Naive thymus-derived CD4-positive, alpha-beta T cell (primary cell): ENCODE measurements at places on chromosomes 7 and 10.

DNA sequence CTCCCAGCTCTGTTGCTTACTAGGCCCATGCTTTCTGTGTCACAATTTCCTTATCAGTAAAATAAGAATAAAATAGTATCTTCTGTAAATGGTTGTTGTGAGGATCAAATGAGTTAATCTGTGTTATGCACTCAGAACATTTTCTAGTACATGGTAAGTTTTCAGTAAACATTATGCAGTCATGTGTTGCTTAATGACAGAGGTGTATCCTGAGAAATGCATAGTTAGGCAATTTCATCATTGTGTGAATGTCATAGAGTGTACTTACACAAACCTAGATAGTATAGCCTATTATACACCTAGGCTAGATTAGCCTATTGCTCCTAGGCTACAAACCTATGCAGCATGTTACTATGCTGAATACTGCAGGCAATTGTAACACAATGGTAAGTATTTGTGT, 4.4 kb downstream of the PTTG1IP2 start:
- no peak for DNase-seq

DNA sequence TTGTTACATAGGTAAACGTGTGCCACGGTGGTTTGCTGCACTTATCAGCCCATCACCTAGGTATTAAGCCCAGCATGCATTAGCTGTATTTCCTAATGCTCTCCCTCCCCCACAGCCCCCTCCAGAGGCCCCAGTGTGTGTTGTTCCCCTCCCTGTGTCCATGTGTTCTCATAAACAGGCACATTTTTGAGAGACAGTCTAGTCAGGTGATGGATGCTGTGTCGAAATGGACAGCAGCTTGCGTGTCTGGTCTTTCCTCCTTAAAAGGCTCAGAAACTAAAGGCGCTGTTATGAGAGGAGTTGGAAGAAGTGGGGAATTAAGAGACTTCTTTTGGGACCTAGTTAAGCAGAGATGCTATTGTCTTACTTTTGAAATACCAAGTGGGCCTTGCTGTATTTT, 296.0 kb downstream of the BBS9 start:
- DNase-seq = no peak

GRCh38 chr10:123636598-123637325, 29.4 kb upstream of the GPR26 start:
- DNase-seq = no peak

GRCh38 chr7:122692769-122693309, 6.1 kb downstream of the RNF133 start:
- DNase-seq = no peak

- no peak for DNase-seq
These were observed 10.5 kb downstream of the ADRA2A start for GRCh38 chr10:111087331-111087756.

DNA sequence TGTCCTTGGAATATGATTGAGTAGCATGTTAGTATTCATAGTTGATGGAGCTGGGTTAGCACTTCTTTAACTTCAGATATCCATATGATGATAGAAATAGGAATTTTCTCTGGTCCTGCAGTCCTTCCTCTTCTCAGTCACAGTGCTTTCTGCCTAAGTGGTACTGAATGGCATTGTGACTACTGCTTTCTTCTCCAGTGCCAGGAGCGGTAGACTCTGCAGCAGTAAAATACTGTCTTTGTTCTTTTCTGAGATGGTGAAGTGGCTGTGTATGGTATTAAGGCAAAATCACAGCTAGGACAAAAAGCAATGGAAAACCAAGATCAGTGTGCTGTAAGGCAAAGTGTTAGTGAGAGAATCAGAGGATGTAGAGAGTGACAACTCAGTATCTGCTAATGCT, 46.6 kb downstream of the C1GALT1 start:
- no peak for DNase-seq

DNA sequence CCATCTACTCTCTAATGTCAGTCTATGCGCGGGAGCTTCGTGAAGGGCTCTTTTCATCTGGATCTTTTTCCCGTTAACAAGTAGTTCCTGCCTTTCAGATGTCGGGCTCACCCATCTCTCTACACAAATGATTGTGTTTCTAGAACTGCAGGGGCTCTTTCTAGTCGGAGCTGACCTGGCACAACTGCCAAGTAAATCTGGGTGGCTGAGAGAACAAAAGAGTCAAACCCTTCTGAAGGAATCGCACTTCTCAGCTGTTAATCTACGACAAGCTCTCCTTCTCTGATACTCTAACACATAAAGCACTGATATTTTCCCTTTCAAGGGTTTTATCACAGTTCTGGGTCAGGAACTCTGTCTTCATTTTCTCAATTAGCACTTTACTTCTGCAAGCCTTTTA, 144.7 kb downstream of the NRP1 start:
- no peak for DNase-seq

- DNase-seq = no peak
These were observed 882 bp downstream of the PDCD11 start for GRCh38 chr10:103397191-103397825.

DNA sequence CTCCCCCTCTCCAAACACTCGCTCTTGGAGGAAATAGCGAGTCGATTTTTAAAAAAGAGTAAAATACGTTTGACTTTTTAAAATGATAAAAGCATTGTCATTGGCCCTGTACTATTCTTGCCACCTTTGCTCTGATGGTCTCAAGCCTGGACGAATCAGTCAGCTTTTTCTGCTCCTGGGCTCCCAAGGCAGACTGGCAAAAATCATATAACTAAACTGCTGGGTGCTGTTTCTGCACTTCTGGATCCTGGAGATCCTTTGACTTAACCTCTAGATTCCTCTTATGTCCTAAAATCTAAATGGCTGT, 1.8 kb downstream of the TPST1 start:
- DNase-seq = no peak

GRCh38 chr7:100861616-100861985, 5.6 kb upstream of the TRIP6 start:
- DNase-seq = no peak

DNA sequence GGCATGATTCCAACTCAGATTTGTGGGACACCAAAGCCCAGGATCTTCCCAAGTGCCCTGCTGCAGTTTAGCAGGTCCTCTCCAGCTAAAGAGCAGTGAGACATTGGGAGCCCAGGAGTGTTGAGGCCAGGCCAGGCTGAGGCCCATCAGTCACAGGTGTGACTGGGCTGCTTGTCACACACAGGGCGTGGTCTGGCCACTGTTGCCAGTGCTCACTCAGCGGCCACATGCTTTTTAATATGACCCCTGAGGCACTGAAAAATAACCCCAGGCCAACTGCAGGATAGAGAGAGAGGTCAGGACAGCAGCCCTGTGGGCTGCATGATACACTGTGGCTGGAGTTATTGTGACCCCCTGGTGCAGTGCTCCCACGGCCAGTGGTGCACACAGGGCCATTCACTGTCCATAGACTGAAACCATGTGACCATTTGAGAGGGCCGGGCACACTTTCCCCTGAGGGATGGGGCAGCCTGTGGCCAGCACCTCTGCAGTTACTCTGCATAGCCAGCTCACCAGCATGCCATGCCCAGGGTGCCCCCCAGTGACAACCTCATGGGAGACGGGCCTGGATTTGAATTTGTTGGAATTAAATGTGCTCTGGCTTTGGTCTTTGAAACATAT, 4.2 kb downstream of the GDF2 start:
- no peak for DNase-seq

DNA sequence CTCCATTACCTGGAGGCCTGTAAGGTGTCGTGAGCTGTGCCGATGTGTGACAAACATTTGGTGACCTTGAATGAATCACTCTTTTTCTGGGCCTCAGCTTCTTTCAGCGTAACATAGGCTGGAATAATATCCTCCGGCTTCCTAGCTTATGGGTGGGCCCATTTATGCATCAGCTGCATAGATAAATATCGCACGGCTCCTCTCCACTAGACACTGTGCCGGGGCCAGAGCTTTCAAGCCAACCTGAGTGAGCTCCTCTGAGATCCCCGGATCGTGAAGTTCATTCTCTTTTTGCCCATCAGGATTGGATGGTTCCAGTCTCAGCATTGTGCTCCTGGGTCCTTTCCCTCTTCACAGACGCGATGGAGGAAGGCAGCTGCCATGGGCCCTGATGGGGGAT, 574.3 kb upstream of the FOXK1 start:
- no peak for DNase-seq

- DNase-seq = no peak
These were observed 221.6 kb upstream of the SEMA3E start for GRCh38 chr7:83870515-83870914.

DNA sequence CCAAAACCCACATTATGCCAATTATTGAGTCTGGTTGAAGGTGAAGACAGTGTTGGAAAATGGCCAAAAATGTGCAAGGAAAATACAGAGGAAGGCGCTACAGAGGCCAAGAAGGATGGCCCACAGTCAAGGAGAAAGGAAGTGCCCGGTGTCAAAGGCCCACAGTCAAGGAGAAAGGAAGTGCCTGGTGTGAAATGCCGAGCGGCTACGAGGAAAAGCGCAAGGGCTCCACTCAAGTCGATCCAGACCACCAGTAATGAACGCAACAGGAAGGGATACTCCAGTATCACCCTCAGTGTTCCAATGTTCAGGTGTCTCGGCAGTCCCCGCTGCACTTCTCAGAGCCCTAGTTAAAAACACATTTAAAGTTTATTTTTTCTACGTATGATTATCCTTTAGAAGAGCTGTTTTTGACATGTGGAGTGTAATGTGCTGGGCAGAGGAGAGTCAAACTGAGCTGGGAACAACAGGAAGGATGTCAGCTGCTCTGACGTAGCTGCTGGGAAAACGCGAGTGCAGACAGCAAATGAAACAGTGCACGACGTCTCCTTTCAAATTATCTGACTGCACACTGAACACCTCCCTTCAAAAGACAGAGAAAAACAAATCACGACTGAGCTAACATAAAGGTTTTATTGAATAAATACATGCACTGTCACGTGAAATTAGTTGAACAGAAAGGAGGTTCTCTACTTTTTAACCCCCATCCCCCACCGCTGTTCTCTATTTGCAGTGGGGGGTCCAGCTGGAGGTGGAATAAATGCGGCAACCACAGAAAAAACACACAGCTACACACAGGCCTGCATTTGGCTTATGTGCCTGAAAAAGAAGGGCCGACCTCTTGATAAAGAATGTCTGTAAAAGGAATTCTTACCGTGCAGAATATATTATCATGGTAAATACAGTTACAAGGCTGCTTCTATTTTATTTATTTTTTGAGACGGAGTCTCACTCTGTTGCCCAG, 26.1 kb upstream of the NCAPG2 start:
- no peak for DNase-seq

DNA sequence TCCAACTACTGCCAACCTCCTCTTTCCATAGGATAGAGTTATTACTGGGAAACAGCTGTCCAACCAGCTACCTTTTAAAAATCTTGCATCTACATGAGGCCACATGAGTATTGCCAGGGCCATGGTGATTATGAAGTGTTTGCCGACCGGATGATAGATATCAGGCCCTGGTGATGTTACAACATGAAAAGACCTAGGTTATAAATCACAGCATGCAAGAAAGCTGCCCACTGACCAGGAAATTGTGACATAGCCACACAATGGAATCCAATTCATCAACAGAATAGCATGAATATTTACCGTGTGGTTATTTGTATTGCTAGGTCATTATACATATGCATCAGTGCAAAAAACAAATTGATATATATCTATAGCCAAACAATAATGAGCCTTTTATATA, 517.0 kb downstream of the INHBA start:
- no peak for DNase-seq

DNA sequence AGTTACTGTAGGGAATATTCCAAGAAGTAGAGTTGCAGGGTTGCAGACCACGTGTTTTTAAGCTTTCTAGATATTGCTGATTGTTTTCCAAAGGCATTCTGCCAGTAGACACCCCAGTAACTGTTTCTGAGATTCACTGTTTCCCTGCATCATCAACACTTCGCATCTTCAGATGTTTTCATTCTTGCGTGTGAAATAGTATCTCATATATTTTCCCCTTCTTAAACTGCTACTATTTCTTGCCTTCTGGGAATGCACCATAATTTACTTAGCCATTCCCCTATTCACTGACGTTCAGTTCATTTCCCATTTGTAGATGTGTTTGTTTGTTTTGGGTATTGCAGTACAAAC, 30.7 kb downstream of the ALOX5 start:
- DNase-seq = no peak

DNA sequence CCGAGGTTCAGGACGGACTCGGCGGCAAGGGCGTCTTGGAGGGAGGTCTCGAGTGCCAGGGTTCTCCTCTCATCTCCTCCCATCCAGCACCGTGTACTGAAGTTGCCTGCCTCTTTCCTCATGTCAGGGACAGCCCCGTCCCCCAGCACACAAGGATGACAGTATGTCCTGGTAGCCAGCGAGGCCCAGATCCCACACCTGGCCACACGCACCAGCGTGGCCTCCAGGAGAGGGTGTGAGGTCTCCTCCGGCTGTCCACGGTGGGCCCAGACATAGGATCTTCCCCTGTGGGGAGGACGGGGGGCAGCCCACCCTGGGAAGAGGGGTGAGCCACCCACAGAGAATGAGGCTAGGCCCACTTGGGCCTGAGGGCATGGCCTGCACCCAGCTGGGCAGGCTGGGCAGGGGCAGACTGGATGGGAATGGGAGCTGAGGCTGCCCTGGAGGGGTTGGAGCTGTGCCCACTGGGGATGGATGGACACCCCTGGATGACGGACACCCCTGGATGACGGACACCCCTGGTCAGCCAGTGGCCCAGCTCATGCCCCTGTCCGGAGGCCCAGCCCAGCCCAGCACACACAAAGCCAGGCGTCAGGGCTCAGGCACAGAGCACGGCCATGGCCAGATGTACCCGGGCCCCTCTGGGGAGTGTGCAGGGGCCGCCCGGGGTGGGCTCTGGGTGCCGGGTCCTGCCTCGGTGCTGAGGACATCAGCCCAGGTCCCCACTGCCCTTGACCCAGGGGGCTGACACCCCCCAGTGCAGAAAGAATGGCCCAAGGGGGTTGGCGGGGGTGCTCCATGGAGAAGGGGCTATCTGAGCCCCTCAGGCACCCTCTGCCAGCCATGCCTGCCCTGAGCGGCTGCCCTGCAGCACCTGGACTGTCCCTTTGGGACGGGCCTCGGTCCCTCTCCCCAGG, 30.9 kb upstream of the CFAP46 start:
- no peak for DNase-seq

DNA sequence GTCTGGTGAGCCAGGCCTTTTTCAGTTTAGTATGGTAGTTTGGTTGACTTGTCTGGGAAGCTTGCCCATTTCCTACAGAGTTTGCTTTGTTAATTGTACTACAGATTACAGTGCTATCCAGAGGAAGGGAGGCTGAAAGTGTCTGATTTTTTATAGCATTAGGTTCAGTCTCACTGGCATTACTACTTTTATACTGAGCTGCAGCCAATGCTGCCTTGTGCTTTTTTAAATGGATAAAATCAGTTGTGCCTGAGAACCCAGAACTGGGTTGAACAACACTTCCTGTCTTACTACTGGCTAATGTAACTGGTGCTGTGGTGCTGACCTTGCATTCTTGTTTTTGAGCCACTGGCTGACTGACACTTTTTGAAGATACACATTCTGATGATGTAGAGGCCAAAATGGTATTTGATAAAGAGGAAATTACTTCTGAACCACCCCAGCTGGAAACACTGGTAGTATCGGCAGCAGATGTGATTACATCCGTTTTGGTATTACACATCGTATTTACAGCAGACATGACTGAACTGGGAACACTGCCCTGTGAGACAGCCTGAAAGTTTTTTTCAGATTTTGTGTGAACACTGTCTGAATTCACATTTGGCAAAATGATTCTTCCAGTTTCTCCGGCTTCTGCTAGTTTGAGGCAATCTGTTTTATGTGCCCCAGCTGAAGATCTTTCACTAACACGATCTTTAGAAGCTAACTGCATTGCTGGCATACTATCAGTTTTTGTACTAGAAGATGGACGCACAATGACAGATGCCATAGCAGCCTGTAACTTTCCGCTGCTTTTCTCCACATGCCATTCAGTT, 74.1 kb downstream of the NRBF2 start:
- DNase-seq = no peak

GRCh38 chr10:89670926-89671325, 25.9 kb upstream of the PANK1 start:
- DNase-seq = no peak
